ENCODE measurements at places on chromosomes 4 and X.

- no peak for DNase-seq
Observed at GRCh38 chr4:70979445-70980008, 13.9 kb upstream of the DCK start.

DNA sequence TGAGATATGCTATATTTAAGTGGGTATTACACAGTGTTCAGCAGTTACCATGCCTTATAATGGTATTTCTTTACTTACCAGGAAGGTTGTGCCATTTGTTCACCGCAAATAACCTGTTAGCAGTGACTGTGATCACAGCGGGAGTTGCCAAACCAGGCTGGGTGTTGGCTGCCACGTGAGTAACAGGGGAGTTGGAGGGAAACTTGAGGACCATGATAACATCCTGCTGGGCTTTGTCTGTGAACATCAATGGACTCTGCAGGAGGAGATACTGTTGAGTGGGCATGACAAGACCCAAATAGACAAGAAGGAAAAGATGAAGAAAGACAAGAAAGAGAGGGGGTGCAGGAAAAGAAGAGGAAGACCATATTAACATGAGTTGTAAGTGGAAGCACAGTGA, 242.9 kb downstream of the DCLK2 start:
- DNase-seq, result no peak

GRCh38 chr4:61772126-61772525, 572.0 kb downstream of the ADGRL3 start:
- no peak for DNase-seq

DNA sequence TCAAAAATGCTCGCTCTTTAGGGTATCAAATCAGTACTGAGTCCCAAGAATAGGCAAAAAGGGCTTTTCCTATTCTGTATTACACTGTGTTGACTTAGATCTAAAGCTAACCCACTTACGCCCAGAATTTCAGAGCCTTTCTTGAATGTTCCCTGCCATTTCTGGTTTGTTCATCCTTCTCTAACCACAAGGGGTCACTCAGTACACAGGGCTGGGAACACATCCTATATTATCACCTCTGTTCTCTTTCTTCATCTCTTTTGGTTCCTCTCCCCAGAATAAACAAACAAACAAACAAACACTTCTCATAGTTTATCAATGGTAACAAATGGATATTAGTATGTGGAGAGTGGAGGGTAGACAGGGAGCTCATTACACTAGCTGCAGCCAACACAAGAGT, 25.5 kb upstream of the MORC4 start:
- DNase-seq, result no peak

- DNase-seq, result no peak
Observed at GRCh38 chr4:2930135-2930757, 33.0 kb downstream of the NOP14 start.

GRCh38 chr4:15755321-15756155, 22.6 kb upstream of the CD38 start:
- peak; percentile 61 for DNase-seq

GRCh38 chr4:26525771-26526150, 35.5 kb upstream of the CCKAR start:
- no peak for DNase-seq

DNA sequence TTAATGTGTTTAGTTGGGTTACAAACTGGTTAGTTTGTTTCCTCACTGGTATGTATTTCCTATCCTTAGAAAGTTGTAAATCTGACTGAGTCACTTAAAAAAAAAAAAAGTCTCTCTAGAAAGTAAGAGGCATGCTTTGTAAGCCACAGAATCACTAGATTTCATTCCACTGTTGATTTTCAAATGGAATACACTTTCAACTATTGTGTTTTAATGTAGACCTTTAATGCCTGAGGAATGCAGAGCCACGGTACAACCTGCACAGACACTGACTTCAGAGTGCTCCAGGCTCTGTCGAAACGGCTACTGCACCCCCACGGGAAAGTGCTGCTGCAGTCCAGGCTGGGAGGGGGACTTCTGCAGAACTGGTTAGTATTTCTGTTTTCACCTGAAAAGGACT, 88.6 kb downstream of the HHIP start:
- no peak for DNase-seq

- no peak for DNase-seq
Observed at GRCh38 chrX:13263560-13264251, 56.1 kb downstream of the ATXN3L start.

DNA sequence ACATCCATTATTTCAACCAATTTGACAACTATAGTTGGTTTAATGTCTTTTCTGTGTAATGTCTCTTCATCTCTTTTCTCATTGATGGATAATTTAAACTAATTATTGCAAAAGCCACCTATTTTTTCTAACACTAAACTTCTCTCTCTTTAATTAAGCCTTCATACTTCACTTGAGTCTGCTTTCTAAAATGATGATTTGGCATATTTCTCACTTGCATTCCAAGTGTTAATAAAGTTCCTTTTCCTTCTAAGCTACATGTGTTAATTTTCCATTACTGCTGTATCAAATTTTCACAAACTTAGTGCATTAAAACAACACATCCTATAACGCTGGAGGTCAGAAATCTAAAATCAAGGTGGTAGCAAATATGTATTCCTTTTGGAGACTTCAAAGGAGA, 1743.8 kb upstream of the PCDH7 start:
- DNase-seq, result no peak

- peak; percentile 82 for DNase-seq
Observed at GRCh38 chr4:185203486-185204237, at the start of gene CFAP97. Gene CFAP97 (minus strand): TSS chr4:185204000. CDS start chr4:185191196, 12,804 bp downstream.

- no peak for DNase-seq
Observed at GRCh38 chr4:158201876-158202275, 8.4 kb upstream of the TMEM144 start.

- no peak for DNase-seq
Observed at GRCh38 chrX:23888887-23889501, 18.7 kb downstream of the APOO start.

GRCh38 chrX:41981481-41982013, 58.2 kb upstream of the CASK start:
- DNase-seq, result no peak

- DNase-seq, result no peak
Observed at GRCh38 chrX:153019166-153019565, 25.2 kb upstream of the PNMA5 start.

DNA sequence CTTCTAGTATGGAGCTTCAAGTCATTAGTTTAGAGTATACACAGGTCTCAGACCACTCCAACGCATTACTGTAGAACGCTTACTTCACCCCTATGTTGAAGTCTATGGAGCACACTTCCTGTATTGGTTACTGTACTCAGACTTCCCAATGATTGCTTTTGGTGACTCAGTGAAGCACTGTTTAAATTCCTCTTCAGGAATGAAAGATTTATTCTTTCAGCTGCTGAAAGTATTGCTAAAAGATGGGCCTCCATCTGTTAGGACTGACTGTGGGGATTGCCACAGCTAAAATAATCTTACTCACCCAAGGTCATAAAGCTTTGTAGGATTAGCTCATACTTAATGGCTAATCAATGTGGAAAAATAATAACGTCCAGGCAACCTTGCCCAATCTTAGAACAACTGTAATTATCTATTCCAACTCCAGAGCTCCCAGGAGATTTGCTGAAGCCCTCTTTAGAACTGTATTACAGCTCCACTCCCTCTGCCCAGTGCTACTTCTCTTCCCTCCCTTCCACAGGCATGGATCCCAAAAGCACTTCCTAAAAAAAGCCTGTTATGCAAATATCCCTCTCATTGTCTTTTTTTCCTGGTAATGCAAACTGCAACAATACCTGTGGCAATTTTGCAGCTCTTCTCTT, 281.9 kb upstream of the HS3ST1 start:
- no peak for DNase-seq

DNA sequence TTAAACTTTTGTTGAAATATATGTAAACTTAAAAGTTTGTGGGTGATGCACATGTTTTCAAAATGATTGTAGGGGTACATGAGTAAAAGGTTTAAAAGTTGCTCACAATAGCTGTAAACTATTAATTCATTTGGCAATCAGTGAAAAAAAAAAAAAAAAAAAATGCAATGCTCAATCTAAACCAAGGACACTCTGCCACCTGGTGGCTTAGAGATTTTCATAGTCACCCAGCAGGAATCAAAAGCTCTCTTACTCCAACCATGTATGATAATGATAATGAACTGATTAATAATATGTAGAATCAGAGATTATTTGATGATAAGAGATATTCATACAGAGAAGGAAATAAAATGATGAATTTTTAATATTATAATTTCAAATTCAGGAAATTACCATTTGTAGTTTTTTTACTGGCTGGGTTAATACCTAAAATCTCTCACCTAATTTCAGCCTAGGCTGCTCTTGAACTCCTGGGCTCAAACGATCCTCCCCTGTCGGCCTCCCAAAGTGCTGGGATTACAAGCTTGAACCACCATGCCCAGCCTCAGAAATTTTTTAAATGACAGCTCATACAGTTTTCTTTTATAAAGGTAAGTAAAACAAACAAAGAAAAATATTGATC, 46.9 kb upstream of the SLC25A4 start:
- no peak for DNase-seq

DNA sequence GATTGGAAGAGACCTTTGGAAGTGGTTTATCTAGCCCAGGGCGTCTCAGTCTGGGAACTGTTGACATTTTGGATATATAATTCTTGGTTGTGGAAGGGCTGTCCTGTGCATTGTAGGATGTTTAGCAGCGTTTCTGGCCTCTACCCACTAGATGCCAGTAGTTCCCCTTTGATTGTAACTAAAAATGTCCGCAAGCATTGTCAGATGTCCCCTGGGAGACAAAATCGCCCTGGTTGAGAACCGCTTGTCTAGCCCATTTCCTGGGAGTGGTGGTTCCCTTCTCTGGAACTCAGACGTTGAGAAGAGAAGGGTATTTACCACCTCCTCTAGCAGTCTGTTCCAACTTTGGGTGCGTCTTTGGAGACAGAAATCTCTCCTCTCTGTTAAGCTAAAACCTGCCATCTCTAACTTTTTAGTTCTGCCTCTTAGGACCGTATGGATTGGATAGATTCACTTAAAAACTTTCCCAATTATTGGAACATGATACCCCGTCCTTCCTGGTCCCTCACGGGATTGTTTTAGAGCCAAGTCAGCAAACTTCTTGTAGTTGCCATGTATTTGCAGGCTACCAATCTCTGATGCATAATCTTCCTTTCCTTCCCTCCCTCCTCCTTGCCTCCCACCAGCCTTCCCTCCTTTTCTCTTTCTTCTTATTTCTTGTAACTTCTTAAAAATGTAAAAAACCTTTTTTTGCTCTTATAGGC, 13.9 kb downstream of the TMEM165 start:
- DNase-seq, result no peak

- no peak for DNase-seq
Observed at GRCh38 chrX:38166478-38167083, 54.1 kb downstream of the SRPX start.

DNA sequence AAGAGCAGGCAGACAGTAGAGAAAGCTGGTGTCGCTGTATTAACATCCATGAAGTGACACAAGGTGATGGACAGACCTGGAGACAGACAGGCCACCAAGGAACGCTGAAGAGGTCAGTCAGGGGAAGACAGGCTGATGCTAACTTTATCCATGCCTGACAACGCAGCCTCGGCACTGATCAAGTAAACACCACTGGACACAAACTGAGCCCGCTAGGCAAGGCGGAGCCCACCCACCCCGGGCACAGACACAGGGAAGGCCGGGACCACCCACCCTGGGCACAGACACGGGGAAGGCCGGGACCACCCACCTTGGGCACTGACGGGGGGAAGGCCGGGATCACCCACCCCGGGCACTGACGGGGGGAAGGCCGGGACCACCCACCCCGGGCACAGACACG, 18.8 kb downstream of the PPP2R3B start:
- no peak for DNase-seq

- no peak for DNase-seq
Observed at GRCh38 chr4:25993395-25994185, 79.6 kb downstream of the SMIM20 start.

- no peak for DNase-seq
Observed at GRCh38 chr4:152188801-152189200, 347.1 kb downstream of the FBXW7 start.

- no peak for DNase-seq
Observed at GRCh38 chrX:107880054-107880610, 54.5 kb downstream of the MID2 start.

DNA sequence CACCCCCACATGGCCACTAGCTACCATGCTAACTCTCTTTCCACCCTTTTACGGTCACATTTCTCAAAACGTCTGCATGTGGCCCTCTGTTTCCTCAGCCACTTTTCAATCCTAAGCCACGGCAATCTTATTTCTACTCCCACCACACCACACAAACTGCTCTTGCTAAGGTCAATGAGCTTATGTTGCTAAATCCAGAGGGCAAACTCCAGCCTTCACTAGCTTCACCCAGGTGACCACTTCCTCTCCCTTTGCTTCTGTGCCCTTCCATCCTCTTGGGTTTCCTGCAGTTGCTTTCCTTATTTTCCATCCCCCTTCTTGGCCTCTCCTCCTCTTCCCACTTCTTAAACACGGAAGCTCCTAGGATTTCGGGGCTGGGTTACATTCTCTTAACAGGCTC, 16.5 kb downstream of the CETN2 start:
- no peak for DNase-seq

GRCh38 chrX:5907207-5907606, 321.5 kb downstream of the NLGN4X start:
- DNase-seq, result no peak

DNA sequence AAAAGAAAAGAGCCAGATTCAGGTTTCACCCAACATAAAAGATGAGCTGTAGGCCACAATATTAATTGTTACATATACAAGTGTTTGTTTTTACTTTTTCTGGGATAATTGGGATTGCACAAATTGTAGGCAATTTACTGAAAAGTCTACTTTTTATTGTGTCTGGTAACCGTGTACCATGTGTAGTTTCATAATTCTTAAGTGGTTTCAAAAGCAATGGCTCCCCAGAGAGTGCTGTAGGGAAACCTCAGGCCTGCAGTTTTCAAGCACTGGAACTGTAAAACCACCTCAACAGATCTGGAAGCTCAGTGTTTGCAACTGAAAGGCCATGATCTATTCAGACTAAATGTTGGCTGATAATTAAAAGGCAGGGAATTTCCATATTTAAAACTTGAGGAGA, 53.9 kb upstream of the MMAA start:
- no peak for DNase-seq

- DNase-seq, result no peak
Observed at GRCh38 chr4:26369581-26369980, 48.8 kb downstream of the RBPJ start.

DNA sequence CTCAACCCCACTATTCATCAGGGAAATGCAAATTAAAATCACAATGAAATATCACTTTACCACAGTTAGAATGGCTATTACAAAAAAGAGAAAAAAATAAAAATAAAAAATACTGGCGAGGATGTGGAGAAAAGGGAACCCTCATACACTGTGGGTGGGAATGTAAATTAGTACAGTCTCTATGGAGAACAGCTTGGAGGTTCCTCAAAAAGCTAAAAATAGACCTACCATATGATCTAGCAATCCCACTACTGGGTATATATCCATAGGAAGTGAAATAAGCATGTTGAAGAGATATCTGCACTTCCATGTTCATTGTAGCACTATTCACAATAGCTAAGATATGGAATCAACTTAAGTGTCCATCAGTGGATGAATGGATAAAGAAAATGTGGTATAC, 50.5 kb upstream of the PAGE1 start:
- DNase-seq, result no peak

GRCh38 chr4:17055788-17056187, 157.3 kb upstream of the LDB2 start:
- no peak for DNase-seq

- DNase-seq, result no peak
Observed at GRCh38 chr4:83269256-83269655, 15.3 kb downstream of the COQ2 start.

All from stimulated activated naive CD4-positive, alpha-beta T cell treated with Interleukin-2 at 50 U/mL for 16 hours (primary cell).